ENCODE measurements at places on chromosomes 16 and 17.

DNA sequence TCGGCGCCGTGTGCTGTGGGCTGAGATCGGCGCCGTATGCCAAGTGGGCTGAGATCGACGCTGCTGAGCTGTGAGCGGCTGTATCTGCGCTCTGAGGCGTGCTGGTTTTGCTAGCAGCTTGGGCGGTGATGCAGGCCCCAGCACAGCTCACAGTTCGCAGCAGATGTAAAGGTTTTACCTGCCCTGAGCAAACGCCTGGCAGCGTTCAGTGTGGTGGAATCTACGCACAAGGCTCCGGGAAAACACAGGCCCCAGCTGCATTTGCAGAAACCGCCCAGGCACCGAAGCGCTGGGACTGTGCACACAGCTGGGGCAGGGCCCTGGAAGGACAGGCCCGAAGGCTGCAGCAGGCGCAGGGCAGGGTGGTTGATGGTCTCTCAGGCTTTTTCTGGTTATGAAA is 8.0 kb upstream of the ZNF469 start:
- DNase-seq: no peak

DNA sequence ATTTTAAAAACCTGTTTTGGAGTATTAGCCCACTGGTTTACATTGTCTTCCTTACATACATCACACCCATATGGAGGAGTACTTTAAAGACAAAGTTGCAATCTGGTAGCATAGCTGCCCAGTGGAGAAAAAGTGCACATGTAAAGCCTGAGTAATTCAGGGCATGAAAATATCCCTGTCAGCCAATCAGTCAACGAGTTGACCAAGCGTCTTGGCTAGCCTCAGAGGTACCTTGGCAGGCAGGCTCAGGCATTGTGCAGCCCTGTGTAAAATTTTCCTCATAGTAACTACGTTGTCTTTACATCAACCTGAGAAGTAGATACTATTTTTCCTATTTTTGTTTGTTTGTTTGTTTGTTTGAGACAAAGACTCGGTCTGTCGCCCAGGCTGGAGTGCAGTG is 339.0 kb downstream of the CDH13 start:
- DNase-seq: no peak

- no peak for DNase-seq
These were observed 52.4 kb downstream of the AXIN2 start for GRCh38 chr17:65509032-65509431.

DNA sequence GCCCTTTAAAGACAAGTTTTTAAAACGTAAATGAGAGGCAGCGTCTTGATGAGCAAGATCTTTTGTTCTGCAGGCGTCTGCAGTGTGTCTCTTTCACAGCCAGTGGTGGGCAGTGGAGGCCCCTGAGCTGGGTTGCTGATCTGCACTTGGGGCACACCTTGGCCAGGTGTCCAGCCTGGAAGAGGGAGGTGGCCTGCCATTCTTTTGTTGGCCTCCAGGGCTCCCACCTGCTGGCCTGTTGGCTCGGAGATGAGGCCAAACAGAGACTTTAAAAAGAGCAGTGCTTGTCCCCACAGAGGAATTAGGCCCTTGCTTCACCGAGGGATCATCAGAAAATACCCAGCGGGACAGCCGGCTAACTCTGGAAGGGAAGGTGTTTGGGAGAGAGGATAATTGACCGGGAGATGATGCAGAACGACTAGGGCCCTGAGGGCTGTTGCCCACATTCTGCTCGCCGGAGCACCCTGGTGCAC is 145.9 kb upstream of the PLCG2 start:
- DNase-seq: no peak

GRCh38 chr17:45311760-45312476 is 4.9 kb downstream of the MAP3K14 start:
- peak; percentile 39 for DNase-seq

DNA sequence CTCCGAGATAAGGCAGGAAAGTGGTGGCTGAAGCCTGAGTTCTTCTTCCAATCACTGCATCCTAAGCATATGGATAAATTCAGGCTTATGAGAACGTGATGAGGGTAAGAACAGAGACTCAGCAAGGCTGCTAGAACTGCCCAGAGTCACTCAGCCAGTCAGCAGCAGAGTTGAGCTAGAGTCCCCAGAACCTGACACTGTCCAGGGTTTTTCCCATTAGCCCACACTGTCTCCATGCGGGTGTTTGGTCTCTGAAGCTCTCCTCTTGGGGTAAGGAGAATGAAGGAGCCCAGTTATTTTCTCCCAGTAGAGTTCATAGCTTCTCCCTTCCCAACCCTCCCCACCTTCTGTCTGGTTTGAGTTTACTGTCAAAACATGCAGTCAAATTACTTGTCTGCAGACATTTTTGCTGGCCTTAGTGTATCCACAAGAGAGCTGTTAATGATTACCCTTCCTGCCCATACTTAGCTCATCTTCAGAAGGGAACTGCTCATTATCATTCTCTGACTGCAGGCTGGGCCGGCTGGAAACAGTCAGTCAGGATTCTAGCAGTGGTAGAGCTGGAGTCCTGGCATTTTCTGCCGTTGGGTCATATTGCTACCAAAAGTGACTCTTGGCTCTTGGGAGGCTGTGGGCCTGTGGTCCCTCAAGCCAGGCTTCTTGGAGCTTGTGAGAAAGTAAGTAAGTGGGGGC is 460.0 kb downstream of the HS3ST3B1 start:
- DNase-seq: no peak

- peak; percentile 62 for DNase-seq
These were observed at the start of gene KCTD11 for GRCh38 chr17:7351665-7352502. TSS of gene KCTD11 (plus strand) at chr17:7352162.

GRCh38 chr17:76152591-76152990 is 11.5 kb upstream of the FOXJ1 start:
- no peak for DNase-seq

GRCh38 chr16:56669005-56669839 is at the start of gene MT1H:
TSS of gene MT1H (plus strand) at chr16:56669814. CDS start at chr16:56669885, 71 bp downstream.
- no peak for DNase-seq

DNA sequence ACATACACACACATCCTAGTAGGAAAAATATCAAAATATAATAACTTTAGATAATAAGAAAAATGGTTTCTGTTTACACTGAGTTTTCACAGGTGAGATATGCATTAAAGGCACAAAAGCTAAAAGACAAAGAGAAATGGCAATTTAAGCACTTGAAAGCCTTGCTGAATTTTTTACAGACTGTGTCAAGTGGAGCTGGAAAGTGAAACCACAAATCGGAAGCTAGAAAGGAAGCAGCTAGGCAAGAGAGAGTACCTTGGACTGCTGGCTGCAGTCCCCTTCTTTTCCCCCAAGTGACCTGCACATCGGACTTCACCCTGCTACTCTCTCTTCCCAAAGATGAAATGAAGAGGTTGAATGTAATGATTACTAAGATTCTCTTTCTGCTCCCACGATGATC is 135.1 kb downstream of the CDH13 start:
- DNase-seq: no peak

GRCh38 chr17:45800816-45801215 is 16.7 kb downstream of the CRHR1 start:
- DNase-seq: no peak

DNA sequence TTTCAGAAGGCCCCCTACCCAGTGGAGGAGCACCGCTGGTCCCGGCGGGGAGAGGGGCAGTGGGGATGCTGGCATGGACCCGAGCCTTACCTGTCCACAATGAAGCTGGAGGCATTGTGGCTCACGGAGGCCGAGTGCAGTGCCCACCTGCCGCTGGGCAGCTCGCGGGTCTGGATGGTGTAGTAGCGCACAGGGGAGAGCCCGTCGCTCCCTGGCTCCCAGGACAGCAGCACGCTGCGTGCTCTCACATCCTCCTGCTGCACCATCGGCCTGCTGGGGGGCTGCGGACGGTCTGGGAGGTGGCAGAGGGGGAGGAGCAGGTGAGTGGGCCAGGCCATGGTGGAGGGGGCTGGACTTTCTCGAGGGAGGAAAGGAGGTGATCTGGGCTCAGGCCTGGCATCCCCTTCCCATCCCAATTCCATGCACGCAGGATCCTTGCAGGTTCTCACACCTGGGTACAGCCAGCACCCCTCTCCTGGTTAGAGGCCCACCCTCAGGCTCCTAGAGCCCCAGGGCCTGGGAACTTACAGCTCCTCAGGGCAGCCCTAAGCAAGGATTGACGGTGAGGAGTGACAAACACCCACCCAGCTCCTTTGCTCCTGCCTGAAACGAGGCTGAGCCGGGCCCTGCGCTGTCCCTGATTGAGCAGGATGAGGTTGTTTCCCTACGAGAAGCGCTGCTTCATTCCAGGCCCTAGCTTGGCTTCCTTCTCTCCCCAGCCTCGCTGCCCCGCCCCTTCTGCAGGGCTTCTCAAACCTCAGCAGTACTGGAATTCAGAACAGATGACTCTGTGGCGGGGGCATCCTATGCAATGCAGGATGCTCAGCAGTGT is 76.2 kb upstream of the CDC42EP4 start:
- DNase-seq: no peak

GRCh38 chr16:472199-472504 is 46.7 kb downstream of the RAB11FIP3 start:
- no peak for DNase-seq

DNA sequence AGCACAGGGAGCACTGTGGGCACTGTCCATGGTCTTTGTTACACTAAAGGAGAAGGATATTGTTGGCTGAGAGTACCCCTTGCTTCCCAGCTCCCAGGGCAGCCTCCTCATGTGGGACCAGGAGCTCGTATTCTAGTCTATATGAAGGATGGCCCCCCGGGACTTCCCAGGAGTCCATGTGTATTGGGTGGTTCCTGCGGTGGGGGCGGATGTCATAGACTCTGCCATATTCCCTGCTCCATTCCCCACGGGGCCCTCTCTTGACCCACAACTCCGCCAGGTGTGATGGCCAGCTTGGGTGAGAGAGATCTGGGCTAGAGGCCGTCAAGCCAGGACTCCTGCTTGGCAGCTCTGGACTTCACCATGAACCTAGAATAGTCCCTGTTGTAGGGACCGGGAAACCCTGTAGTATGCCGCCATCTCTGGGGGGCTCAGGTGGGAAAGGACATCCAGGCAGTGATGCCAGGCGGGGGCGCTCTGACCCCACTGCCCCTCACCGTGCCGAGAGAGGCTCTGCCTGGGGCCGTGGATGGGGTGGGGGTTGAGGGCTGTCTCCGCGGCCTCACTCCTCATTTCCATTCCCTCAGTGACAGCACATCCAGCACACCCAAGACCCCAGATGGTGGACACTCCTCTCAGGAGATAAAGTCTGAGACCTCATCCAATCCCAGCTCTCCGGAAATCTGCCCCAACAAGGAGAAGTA is 37.8 kb downstream of the OR1D5 start:
- DNase-seq: no peak

DNA sequence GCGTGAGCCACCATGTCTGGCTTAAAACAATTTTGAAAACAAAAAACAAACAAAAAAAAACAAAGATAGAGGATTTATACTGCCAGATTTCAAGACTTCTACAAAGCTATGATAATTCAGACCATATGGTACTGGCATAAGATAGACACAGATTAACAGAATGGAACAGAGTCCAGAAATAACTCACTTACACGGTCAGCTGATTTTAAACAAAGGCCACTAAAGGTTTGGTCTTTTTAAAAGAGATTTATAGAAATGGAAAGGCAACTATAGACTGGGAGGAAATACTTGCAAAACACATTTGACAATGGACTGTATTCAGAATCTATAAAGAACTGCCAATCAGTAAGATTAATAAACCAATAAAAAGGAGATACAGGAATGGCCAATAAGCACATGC is 48.6 kb upstream of the MNT start:
- no peak for DNase-seq

- DNase-seq: no peak
These were observed 2.6 kb upstream of the SRL start for GRCh38 chr16:4244254-4245076.

GRCh38 chr17:38333635-38334295 is 10.0 kb downstream of the GPR179 start:
- no peak for DNase-seq

- DNase-seq: no peak
These were observed 7.9 kb upstream of the SMARCD2 start for GRCh38 chr17:63850401-63850800.

DNA sequence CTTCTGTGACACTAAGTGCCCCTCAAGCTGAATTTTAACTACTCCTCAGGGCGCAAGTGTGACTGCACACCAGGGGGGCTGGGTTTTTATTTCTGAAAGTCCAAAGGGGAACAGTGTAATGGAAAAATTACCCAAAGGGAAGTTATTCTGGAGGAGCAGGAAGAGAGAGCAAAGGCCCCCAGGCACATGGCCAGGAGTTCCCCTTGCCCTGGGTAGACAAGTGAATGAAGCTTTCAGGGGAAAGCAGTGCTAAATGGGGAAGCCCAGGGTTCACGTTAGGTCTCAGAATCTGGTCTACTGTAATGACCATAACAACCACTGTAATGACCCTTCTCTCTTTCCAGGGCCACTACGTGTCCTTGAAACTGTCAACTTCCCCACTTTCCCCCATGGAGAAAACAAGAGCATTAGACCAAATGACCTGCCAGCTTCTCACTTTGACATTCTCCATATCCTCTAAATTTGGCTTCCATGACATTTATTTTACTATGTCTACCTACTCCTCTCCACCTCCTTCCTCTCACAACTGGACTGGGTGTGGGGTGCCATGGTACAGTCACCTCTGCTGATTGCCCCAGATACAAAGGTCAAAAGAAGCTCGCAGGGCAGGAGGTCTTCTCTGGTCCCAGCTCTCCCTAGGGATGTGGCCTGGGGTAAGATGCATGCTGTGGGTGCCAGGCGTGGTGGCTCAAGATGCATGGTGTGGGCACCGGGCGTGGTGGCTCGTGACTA is 34.1 kb upstream of the MMP2 start:
- no peak for DNase-seq

DNA sequence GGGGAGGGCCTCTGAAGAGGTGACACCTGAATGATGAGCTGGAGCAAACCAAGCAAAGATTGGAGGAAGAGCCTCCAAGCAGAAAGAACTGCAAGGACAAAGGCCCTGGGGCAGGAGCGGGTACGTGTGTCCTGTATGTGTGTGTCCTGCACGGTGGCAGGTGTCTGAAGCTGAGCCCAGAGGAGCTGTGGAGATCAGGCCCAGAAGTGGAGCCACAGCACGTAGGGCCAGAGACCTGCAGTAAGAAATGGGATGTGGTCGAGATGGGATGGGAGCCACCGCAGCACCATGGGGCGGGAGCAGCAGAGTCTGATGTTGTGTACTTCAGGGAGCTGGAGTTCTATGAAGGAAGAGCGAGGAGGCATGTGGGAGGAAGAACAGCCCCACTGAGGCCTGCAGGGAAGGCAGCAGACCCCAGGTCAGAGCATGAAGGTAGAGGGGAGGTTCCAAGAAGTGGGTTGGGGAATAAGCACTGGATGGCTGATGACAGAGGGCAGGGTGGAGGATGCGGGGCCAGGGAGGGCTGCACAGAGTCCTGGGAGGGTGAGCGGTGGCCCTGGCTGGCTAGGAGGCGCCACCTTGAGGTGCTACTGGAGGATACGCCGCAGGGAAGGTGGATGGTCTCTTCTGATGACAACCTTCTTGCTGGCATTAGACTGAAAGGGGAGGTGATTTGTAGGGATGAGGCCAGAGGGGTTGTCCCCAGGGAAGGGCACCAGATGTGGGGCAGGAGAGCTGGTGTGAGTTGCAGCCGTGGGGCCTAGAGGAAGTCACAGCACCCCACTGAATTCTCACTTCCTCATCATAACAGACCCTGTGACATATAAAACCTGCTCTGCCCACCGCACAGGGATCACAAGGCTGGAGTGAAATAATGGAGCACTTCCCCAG is 10.6 kb upstream of the CETP start:
- no peak for DNase-seq

- DNase-seq: peak; percentile 15
These were observed 43.5 kb downstream of the TBX21 start for GRCh38 chr17:47776330-47777197.

- no peak for DNase-seq
These were observed 27.2 kb downstream of the ABCC3 start for GRCh38 chr17:50661795-50662391.
